CD4-positive, alpha-beta T cell treated with Interleukin-21 for 1 hour (primary cell): ENCODE measurements at places on chromosomes 13 and 19.

DNA sequence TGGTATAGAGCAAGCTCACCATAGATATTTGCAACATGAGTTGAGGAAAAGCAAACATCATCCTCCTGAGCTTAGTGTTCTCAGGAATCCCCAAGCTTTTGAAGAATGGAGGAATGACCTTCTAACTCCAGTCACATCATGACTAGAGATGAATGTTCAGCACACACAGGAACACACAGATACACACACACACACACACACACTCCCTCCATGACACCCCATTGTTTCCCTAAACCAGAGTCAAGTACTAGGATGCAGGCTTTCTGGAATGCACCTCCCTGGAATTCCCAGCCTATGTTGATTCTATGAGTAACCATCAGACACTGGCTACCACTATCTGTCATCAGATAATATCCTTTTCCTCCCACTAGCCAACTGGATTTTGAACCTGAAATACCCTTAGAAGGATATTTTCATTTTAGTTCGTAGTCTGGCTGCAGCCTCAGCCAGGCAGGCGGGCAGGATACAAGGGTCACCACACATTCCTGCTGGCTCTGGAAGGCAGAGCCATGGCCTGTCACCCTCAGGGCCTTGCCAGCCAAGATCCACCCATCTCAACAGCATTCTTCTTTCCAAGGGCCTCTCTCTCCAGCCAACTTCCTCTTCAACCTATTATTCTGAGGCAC lies 162.4 kb downstream of the FOXO1 start:
- DNase-seq = no peak

DNA sequence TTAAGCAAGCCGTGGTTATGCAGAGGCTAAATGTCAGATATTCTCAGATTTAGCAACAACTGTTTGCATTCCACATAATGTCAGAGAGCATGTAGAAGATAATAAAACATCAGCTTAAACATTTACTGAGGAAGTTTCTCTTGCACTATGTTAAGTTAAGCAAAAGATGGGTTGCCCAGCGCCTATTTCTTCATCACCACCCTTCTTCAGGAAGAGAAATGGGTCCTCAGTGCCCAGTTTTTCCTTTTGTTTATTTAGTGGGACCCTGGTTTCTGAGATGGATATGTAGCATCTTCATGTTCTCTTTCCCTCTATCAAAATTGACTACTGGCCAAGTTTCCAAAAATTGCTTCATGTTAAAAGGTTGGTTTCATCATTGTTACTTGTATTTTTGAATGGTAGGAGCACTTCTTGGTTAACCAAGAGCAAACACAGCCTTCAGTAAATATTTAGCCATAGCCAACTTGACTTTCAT lies 356.8 kb downstream of the RFC3 start:
- no peak for DNase-seq

GRCh38 chr13:24512908-24513213 lies 283 bp upstream of the PARP4 start:
- DNase-seq = no peak

DNA sequence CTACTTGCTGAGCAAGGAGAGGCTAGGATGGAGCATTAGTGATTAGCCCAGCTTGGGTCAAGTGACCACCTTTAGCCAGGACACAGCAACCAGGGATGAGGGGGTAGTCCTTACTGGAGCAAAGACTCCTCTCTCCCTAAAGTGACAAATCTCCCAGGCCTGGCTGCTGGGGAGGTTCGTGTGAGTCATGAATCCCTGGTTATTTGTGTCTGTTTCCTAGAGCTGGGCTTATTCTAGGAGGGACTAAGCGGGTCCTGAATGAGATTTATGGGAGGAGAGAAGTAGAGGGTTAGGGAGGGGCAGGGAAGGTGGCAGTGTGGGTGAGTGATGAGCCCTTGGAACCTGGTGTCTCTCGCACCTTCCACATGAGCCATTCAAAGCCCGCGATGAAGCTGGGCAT lies 487.3 kb downstream of the TSHZ3 start:
- DNase-seq = no peak

- DNase-seq = no peak
Measured at GRCh38 chr19:36093146-36093662, 17.7 kb upstream of the OVOL3 start.

DNA sequence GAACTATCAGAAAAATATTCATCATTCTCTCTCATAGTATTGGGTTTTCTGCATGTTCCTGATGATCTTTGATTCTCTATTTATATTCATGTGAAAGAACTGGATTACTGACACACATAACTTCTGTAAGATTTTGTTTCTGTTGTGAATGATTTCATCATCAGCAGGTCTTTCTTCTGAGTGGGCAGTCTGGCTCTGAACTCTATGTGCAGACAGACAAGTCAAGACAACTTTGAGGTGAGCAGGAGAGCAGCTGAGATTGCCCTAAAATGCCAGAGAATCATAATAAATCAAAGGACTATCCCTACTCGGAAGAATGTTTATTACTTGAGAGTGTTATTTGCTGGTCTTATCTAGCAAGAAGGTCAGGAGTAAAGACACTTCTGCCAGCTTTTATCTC lies 652.1 kb upstream of the GPC6 start:
- no peak for DNase-seq

GRCh38 chr13:80988391-80989151 lies 647.6 kb upstream of the SPRY2 start:
- no peak for DNase-seq

GRCh38 chr19:41540041-41540695 lies 35.8 kb upstream of the CEACAM21 start:
- DNase-seq = no peak

- DNase-seq = no peak
Measured at GRCh38 chr19:54279406-54279962, 1.4 kb downstream of the LILRB2 start.

GRCh38 chr19:4139614-4140236 lies 13.7 kb upstream of the CREB3L3 start:
- peak; percentile 85 for DNase-seq

GRCh38 chr19:56111601-56112312 lies 9.3 kb downstream of the ZNF787 start:
- DNase-seq = peak; percentile 39

DNA sequence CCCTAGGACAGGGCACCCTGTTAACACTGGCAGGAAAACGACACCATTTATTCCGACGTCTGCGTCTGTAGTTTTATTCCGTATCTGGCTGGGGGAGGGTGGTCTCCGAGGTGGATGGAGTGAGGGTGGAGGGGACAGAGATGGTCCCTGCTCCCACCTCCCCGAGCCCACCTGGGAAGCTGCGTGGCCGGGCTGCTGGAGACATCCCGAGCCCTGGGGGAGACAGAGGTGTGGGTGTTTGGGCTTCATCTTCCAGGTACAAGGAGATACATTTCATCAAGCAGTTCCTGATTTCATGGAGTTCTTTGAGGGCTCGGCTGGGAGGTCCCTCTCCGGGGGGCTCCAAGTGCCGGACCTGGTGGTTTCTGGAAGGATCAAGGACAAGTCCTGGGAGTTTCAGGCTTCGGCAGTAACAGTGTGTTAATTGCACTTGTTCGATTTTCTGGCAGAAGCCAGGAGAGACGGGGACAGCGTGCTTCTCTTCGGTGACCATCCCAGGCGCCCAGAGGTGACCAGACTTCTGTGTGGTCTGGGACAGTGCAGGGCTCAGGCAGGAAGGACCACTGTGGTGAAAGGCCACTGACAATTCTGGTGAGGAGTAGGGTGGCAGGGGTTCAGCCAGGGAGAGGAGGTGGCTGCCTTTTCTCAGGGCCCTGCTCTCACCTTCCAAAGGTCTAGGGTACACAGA lies 20.1 kb upstream of the MKNK2 start:
- DNase-seq = no peak

- DNase-seq = no peak
Measured at GRCh38 chr19:33375837-33376159, 2.3 kb downstream of the CEBPG start.

DNA sequence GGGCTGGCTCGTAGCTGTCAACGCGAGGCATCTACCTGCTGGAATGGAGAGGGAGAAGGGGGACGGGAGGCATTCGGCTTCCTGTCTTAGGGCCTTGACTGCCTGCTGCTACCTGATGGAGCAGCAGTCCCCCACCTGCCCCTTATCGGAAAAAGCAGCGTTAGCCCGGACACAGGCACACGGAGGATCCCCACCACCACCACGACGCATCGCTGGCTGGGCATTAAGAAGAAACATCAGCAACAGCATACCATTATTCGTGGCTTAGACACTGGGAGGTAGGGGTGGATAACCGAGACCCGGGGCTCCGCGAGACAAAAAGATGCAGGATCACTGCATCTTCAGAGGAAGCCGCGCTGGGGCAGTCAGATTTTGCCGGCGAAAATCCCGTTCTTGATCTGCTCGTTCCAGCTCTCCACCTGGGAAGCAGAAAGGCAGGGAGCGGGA lies 1.1 kb downstream of the COX6B2 start:
- DNase-seq = no peak

DNA sequence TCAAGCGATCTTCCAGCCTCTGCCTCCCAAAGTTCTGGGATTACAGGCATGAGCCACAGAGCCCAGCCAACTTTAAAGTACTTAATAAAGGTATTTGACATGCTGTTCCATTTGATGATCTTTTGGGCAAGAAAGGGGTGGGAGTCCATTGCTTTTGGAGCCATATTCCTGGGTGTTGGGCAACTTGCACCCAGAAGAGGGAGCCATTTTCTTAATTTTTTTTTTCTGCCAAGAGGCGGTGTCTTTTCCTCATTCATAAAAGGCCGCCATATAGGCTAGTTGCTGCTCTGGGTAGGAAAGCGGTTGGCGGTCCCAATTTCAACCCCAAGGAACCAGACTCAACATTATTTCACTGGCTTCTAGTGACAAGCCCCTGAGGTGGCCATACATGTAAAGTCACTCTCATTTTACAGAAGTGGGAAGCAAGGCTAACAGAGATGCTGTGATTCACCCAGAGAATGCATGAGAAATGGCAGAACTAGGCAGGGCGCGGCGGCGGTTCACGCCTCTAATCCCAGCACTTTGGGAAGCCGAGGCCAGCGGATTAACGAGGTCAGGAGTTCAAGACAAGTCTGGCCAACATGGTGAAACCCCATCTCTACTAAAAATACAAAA lies 139.6 kb downstream of the CACNA1A start:
- DNase-seq = no peak

- DNase-seq = no peak
Measured at GRCh38 chr19:45769821-45770191, 754 bp upstream of the SIX5 start.

DNA sequence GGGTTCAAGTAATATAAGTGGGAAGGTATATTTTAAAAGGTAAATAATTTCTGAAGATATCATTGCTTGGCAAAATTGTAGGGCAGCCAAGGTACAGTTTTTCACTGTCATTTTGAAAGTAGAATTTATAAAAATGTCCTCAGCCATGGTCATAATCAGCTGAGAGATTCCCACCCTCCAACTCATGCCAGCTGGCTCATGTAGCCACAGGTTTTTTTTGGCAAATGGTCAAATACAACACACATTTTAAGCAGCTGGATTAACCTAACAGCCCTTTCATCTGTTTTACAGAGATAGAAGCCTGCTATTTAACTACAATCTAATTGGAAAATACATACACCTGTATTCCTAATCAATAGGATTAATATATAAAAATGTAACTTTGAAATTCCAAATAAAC lies 619.2 kb upstream of the SGCG start:
- DNase-seq = no peak

GRCh38 chr13:27783111-27783510 lies 9.2 kb upstream of the GSX1 start:
- no peak for DNase-seq

DNA sequence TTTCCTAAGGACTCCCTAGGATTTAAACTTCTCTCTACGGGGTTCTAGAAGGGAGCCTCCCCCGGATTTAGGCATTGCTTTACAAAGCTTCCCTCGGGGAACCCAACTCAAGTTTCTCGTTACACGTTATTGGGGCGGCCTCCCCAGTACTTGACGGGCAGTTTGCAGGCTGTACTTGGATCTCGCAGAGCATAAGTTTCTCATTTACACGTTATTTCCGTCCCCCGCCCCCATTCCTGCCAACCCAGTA lies 584 bp downstream of the SMG9 start:
- DNase-seq = no peak

- DNase-seq = no peak
Measured at GRCh38 chr19:47111682-47112165, 1.9 kb downstream of the ZC3H4 start.

DNA sequence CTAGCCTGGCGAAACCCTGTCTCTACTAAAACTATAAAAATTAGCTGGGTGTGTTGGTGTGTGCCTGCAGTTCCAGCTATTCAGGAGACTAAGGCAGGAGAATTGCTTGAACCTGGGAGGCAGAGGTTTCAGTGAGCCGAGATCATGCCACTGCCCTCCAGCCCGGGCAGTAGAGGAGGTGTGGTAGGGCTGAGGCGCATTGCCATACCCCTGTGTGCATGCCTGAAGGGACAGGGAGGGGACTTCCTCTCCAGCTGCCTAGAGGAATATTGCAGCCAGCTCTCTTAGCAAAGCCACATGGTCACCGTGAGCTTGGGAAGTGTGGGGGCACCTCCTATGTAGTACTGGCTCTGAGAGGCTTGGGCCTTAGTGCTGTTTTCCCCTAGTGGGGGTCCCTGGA lies 29.2 kb upstream of the PEPD start:
- no peak for DNase-seq

DNA sequence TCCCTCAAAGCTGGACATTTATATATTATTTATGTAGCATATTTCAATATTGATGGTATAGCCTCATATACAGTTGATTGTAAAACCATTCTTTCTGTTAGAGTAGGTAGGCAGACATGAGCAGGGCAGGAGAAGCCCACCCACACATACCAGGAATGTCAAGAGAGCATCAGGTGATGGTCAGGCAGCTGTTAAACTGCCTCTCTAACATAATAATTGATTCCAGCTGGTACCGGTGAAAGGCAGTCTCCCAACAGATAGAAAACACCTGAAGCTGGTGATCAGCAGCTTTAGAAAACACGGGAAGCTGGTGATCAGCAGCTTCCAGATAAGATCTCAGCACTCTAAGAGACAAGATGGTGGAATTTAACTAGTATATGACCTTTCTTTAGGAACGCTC lies 132.9 kb downstream of the SLITRK6 start:
- no peak for DNase-seq

- no peak for DNase-seq
Measured at GRCh38 chr13:65966991-65967451, 1263.1 kb downstream of the PCDH9 start.

GRCh38 chr13:105599477-105600037 lies 935.9 kb downstream of the EFNB2 start:
- DNase-seq = no peak

- no peak for DNase-seq
Measured at GRCh38 chr19:45529420-45529785, 22.1 kb downstream of the VASP start.
